Hepatocyte (in vitro differentiated cells): ENCODE measurements at places on chromosomes 2 and 18. TPM values are rescaled to one million over a fixed set of nuclear protein-coding genes. Genes with fewer than 3 reads are reported as not detected.

The TACR1 gene
- total RNA-seq = 0.13 and 0.28 TPM in 2 replicates

GRCh38 chr2:142862847-142863246 lies 14.6 kb upstream of the KYNU start:
- H3K4me1 ChIP-seq = peaks cover 7% of the 10 kb centered on the region
- no peak overlapping the region for H3K27ac ChIP-seq
- no peaks in the 10 kb centered on the region for H3K27me3 ChIP-seq

The TMEM169 gene
- total RNA-seq = 1.1 and 1.8 TPM in 2 replicates

DNA sequence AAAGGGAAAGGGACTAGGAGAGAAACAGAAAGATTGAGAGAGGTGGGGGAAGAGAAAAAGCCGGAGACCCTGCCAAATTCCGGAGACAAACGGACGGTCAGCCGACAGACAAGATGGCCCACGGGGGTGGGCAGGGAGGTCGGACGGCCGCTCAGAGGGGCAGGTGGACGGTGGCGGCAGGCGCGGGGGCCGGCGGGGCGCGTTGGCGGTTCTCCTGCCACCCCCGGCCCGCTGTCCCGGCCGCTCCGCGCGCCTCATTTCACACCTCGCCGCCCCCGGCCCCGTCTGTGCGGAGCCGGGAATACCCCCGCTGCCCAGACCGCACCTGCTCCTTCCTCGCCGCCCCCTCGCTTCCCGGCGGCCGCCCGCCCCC lies 935 bp downstream of the SLC30A3 start:
- H3K27ac ChIP-seq = no peak overlapping the region
- DNase-seq = no peak
- peaks cover 82% of the 10 kb centered on the region for H3K27me3 ChIP-seq
- peaks cover 31% of the 10 kb centered on the region for H3K4me1 ChIP-seq
- H3K4me3 ChIP-seq = no peak overlapping the region

GRCh38 chr18:5969989-5970403 lies 74.7 kb upstream of the TMEM200C start:
- no peak overlapping the region for H3K4me3 ChIP-seq
- DNase-seq = peak; percentile 57
- H3K4me1 ChIP-seq = peaks cover 29% of the 10 kb centered on the region
- H3K27me3 ChIP-seq = no peaks in the 10 kb centered on the region
- no peaks in the 10 kb centered on the region for H3K36me3 ChIP-seq
